ENCODE measurements at places on chromosomes 2 and 18.

GRCh38 chr18:66728951-66729350 is 125.1 kb upstream of the CDH19 start:
- no peak for DNase-seq

DNA sequence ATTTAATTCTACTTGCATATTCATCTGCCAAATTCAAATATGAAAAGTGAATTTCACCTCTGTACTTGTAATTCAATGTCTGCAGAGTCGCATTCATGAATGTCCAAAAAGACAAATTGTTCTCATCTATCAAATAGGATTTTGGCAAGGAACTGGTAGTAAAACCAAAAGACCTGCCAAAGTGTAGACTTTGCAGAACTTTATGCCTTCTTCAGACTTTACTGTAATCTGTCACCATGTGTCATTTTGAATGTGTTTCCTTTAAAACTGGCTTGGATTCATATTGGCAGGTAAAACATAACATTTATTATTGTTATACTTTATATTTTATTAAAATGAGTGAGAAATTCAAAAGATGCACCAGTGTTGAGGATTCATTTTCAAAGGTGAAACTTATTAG is 701.9 kb upstream of the LINC00305 start:
- DNase-seq, result no peak

DNA sequence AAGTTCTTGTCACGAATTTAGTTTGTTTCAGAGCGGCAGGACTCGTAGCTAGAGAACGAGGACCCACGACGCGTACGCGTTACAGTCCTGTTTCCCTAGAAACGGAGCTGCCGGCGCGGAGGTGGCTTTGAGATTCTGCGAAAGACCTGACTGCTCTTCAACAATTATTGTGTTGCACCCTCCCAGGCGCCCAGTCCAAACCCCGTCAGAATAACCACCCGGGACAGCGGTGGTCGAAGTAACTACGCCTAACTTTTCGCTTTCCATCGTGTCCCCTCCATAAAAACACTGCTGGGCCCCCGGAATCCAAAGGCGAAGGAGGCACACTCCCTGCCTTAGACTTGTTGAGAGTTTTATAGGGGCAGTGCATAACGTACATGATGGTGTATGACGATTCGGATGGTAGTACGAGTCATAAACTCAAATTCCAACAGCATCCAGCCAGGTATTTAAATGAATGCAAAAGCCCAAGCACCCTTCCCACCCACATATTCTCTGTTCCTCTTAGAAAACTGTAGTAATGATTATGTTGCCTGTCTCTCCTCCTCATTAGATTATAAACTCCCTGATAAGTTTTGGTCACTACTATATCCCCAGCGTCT is 651 bp upstream of the STAM2 start:
- DNase-seq, result no peak

GRCh38 chr2:127437781-127438726 is 19.8 kb downstream of the PROC start:
- DNase-seq, result no peak

GRCh38 chr2:157394928-157395327 is 49.0 kb downstream of the CYTIP start:
- DNase-seq, result no peak

- no peak for DNase-seq
Observed at GRCh38 chr2:121309801-121310200, 24.8 kb upstream of the TFCP2L1 start.

DNA sequence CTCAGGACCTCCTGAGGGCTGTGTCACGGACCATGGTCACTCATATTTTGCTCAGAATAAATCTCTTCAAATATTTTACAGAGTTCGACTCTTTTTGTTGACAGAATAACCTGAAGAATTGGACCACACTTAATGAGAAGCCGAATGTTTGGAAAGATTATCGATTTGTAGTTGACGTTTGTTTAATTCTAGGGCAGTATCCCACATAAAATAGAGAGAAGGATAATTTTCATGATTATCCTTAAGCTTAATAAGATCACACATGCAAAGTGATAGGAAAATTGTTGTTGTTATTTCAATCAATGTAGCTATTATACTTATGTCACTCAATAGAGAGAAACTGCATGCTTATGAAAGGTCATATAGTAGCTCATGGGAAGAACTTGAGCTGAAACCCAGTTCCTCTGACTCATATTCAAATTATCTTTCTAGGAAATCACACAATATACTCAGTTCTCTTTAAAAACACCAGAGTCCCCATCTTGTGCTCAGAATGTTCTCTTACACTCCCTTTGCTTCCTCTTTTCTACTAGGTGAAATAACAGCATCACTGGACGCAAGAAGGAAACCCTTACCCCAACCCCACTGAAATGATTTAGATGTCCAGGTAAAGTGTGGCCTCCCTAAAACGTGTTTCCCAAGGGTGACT is 982.1 kb downstream of the TSN start:
- DNase-seq, result no peak
